ENCODE measurements at places on chromosomes 7 and 10.

- DNase-seq, result no peak
Measured at GRCh38 chr10:72832701-72833100, 60.8 kb upstream of the OIT3 start.

DNA sequence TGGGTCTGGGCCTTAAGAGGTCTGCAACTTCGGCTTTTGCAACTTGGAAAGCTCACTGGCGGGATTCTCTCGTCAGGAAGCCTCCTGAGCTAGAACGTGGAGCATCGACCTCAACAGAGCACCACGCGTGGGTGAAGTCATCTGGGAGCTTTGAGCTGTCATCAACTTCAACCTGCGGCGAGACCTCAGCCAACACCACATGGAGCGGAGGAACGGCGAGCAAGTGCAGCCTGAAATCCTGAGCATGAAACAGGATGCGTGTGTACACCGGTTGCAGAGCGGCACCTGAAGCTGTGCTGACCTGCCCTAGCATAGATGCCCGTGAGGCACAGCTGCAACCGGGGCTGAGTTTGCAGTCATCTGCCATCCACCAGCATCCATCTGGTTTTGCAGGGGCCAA lies 295.7 kb upstream of the SHH start:
- no peak for DNase-seq

GRCh38 chr7:106740806-106741205 lies 79.8 kb upstream of the CCDC71L start:
- DNase-seq, result no peak

GRCh38 chr7:107264723-107265122 lies 95.9 kb downstream of the HBP1 start:
- no peak for DNase-seq

GRCh38 chr10:378930-379704 lies 243.9 kb downstream of the ZMYND11 start:
- DNase-seq, result no peak

DNA sequence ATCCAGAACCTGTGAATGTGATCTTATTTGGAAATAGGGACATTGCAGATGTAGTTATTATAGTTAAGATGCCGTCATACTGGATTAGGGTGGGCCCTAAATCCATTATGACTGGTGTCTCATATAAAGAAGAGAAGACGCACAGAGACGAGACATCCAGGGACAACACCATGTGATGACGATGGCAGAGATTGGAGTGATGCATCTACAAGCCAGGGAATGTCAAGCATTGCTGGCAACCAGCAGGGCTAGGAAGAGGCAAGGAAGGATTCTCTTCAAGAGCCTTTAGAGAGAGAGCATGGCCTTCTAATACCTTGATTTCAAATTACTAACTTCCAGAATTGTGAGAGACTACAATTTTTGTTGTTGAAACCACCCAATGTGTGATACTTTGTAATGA lies 345.8 kb downstream of the PTEN start:
- no peak for DNase-seq

DNA sequence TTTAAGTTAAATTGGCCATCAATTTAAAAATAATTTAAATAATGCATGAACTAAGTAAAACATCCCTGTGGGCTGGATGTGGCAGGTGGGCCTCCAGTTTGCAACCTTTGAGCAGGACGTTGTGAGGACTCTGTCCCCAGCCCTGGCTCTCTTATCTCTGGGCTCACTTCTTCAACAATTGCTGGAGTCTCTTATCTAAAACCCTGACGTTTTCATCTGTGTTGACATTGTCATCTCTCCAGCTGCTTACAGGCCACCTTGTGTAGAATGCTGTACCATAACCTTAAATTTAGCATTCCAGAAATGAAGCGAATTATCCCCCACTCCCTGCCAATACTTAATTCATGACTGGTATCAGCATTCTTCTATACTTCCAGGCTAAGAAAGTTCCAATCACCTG lies 3.2 kb upstream of the KIF5B start:
- DNase-seq, result no peak

DNA sequence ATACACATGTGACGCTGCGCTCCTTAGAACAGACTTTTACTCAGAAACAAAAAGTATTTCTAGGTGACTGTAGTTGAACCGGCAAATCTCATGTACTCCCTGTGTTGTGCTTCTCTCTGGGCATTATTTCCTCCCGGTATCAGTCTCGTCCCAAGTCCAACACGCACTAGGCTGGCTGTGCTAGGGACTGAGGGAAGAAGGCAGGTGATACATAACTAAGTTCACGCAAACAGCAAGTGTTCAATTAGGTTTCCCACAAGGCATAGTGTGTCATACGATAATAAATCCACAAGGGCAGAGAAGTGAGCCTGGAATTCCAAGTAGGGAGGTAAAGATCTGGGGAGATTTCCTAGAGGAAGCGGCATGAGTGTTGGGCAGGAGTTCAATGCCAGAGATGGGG lies 20.4 kb downstream of the FAM53B start:
- no peak for DNase-seq

DNA sequence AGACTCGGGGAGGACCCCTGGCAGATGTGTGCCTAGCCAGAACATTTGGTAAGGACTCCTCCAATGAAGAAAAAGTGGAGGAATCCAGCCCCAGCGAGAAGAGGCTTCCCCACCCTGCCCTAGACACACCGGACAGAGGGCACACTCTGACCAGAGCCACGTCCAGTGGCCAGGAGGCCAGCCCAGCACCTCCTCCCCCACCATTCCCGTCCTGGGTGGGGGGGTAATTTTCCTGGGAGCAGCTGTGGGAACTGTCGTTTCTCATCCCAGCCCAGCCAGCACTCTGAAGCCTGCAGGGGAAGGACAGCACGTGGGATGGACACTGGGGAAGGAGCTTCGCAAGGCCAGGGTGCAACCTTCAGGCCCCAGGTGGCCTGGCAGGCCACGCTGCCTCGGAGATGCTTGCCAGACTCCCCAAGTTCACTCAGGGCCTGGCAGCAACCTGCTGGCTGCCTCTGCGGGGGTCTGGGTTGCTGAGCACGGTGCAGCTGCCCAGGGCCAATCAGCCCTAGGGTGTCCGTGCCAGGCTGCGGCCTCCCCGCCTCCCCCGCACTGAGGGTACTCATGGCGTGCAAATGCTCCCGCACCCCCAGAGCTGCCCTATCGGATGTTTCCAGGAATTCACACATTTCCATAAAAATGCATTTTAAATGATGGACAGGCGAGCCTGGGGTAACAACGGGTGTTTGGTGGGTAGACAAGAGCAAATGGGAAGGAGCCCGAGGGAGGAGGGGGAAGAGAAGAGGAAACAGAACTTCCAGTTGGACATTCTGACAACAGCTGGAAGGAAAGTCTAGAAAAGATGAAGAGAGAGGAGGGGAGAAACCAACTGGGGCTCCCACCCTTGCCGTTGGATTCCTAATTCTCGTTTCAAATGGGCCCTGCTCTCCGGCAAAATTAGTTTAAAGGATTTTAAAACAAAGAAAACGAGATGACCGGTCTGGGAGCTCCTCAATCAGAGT lies 1.9 kb upstream of the EN2 start:
- no peak for DNase-seq

GRCh38 chr7:99694201-99694911 lies 14.6 kb upstream of the CYP3A5 start:
- DNase-seq, result no peak

DNA sequence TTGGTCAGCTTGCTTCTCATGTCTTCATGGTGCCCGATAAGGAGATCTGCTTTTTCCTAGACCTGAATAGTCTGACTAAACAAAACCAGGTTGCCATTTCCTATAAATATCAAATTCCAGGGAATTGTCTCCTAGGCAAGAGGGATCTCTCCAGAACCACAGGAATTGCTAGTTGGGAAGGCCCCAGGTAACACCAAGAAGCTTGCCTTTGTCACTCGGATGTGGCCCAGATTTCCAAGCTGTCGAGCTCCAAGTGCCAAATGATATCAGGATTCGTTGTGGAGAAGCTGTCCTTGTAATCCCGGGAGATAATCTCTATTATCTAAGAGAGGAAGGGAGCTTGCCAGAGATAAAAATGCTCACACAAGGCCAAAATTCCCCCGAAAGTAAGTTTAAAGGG lies 1288.5 kb upstream of the AUTS2 start:
- no peak for DNase-seq

DNA sequence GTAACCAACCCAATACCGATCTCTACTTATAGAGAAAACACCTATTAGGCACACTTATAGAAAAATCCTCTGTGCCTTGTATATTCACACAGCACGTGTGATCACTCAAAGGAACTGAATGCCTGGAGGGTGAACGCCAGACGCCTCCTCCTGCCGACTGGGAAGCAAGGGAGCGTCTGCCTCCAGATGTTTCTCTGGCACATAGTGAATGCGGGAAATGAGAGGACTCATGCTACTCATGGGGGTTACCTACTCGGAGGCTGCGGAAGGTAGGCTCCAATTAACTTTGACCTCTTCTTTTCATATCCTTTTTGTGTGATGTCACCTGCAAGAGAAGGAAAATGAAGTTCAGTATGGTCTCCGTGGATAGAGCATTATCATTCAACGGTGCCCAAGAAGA lies 203.3 kb downstream of the DIP2C start:
- DNase-seq, result no peak

DNA sequence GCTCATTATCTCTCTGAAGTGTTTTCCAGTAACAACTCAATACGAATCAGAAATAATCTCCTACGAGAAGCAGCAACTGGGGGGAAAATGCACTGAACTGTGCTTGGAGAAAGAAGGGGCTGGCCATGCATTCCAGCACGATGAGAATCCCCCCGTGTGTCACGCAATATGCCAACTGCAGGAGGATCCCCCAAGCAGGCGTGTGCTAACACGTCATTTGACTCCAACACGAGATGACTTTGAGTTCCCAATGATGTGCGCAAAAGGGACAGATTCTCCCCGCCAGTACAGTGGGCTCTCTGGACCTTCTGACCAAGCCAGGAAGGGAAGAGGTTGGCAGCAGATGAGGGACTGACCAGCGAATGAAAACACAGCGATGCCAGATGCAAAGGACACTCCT lies 105.5 kb downstream of the KCNMA1 start:
- DNase-seq, result no peak

GRCh38 chr10:112821038-112821437 lies 129.0 kb upstream of the TCF7L2 start:
- DNase-seq, result no peak

DNA sequence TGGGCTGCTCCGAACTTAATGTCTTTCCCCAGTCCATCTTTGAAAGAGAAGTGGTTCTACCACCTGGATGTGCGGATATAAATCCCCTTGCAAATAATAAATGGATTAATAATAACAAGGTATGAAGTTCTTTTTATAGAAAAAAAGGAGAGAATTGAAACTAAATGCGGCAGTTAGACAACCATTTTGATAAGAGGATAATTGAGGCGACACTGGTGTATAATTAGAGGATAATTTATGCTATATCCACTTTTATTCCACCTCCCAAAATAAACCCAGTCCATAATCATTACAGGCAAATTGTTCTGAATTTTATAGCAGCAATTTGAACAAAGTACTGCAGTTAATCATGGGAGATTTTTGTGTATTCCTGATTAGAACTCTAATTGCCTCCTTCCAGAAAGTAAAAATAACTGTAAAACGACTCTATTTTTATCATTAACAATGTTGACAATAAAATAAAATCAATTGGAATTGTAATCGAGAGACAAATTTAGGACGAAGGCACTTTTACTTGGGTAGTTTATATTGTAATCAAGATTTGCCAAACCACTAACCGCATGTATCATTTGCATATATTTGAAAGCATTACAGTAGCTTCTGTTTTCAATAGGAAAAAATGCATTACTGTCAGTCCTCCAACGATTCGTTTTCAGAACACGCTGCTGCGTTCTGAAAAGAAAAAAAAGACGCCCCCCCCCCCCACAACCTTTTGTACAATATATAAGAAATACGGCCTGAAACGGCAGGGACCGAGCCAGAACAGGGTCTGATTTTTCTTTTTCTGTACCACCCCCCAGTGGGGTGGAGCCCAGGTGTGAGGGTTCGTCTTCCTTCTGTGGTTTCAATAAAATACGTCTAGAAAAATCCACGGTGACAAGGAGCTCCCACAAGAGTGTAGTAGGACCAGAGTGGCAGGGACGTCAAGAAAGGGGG lies 838 bp upstream of the DLX6 start:
- no peak for DNase-seq

DNA sequence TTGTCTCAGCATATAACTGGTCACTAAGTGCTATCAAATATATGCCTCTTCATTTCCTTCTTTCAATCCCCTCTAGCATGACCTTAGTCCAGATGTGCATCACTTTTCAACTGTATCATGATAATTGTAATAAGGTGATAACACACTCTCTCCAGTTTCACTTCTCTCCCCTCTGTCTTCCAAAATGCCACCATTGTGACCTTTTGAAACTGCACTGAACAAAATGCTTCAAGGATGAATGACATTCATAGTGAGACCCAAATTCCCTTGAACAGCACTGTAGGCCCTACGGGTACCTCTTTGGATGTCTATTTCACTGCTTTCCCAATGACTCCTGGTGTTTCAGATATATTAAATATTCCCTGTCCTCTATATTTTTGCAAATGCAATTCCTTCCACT lies 224.8 kb downstream of the DNAJB9 start:
- no peak for DNase-seq

- DNase-seq, result no peak
Measured at GRCh38 chr7:74569501-74570075, 87.9 kb upstream of the GTF2I start.

GRCh38 chr10:36057180-36057579 lies 415.1 kb upstream of the FZD8 start:
- no peak for DNase-seq

GRCh38 chr10:44591911-44592310 lies 207.0 kb upstream of the CXCL12 start:
- no peak for DNase-seq

GRCh38 chr7:12712236-12712635 lies 24.8 kb downstream of the ARL4A start:
- DNase-seq, result no peak

DNA sequence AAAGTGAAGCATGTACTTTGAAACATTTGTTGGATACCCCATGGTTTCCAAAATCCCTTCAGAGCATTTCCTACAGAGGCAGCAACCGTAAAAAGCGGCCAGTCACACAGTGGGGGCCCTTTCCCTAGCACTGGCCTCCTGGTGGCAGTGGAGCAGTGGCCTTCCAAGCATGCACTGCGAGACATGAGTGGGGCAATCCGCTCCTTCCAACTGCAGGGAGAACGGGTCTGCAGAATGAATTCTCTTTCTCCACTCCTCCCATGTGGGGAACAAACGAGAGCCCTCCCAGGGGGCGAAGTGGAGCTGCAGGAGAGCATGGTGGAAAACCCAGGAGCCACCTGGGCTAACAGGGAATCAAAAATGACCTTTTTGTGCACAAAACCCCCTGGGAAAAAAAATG lies 542.9 kb upstream of the GALNT17 start:
- DNase-seq, result no peak

GRCh38 chr7:120942861-120943260 lies 7.7 kb upstream of the ING3 start:
- no peak for DNase-seq

DNA sequence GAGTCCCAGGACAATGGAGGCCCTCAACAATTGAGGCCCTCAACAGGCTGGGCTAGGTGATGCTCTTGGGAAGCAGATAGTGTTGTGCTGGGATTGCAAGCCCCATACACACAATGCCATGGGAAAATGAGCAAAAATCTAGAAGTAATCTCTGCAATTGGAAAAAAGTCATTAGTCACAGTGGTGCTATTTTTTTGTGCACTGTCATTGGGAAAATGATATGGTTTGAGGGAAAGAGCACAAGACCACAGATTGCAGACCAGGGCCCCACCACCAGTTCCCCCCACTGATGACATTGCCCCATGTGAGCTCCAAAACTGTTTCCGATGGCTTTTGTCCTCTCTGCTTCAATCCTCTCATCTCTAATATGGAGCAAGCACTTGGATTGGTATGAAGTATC lies 1.9 kb downstream of the KCTD7 start:
- no peak for DNase-seq

GRCh38 chr7:7969306-7970236 lies 975 bp downstream of the GLCCI1 start:
- DNase-seq, result peak; percentile 38

Data from activated naive CD4-positive, alpha-beta T cell (primary cell).